ENCODE measurements at places on chromosomes 7 and 10.

DNA sequence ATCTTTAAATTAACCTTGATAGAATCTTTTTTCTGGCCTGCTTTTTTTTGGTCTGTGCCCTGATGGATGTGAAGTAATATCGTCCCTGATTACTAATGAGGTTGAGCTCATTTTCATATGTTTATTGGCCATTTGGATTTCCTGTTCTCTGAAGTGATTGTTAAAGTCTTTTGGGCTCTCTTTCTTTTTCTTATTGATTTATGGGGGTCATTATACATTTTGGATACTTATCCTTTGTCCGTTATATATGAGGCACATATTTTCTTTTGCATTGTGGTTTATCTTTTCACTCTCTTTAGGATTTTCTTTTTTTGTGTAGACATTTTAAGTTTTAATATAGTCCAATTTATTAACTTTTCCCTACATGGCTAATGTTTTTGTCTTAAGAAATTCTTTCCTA lies 12.6 kb downstream of the SLK start:
- no peak for DNase-seq

- no peak for DNase-seq
Observed at GRCh38 chr7:31137234-31137633, 85.1 kb downstream of the ADCYAP1R1 start.

DNA sequence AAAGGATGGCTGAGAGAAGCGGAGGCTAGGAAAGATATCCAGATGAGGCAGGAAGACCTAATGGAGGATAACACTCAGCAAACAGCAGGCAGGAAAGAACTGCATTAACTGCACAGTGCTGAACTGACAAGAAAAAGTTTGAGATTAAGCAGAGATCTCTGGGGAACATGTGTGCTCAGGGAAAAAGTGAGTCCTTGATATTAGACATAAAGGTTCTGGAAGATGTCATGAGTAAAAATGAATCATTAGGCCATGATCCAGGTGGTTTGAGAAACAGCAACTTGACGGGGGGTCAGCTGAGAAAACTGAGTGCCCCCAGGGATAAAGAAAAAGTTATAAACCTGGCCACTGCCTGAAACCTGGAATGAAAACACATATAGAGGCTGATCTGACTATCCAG lies 27.3 kb upstream of the ANK3 start:
- no peak for DNase-seq

GRCh38 chr10:68625316-68625921 lies 65.3 kb downstream of the TET1 start:
- DNase-seq: no peak

DNA sequence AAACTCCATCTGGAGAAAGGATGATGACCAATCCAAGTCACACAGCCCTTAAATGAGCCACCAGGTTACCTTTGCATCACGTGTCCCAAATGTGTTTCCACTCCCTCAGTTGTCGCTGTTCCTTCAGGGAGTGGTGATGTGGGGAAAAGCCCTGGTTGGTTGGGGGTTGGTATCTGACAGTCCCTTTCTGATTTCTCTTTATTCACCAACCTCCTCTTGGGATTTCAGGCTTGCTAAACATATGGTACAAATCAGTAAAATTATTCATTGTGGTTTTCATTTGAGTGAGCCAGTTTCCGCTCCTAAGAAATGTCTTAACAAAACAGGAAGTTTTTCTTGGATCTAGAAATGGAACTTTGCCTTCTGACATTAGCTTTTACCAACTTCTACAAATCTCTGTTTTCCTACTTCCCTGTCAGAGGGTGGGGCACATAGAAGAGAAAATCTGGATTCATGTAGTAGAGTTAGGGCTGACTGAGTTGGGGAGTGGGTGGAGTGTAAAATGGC lies 40.0 kb upstream of the KMT2E start:
- DNase-seq: no peak

DNA sequence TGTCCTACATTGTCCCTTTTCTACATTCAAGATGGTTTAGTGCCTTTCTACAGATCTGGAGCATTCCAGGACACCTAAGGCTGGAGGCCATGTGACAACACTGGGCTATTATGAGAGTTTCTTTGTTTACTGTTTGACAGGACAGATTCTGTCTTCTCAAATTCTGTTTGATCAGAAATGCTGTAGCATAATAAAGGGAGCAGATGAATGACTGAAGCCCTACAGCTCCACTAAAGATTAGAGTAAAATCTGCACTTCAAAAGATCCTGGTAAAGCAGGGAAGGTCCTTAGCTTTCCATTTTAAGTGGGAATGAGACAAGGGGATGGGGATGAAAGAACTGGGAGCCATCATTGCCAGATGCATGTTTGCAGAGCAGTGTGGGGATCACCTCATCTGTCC lies 38.4 kb downstream of the TMEM229A start:
- no peak for DNase-seq

DNA sequence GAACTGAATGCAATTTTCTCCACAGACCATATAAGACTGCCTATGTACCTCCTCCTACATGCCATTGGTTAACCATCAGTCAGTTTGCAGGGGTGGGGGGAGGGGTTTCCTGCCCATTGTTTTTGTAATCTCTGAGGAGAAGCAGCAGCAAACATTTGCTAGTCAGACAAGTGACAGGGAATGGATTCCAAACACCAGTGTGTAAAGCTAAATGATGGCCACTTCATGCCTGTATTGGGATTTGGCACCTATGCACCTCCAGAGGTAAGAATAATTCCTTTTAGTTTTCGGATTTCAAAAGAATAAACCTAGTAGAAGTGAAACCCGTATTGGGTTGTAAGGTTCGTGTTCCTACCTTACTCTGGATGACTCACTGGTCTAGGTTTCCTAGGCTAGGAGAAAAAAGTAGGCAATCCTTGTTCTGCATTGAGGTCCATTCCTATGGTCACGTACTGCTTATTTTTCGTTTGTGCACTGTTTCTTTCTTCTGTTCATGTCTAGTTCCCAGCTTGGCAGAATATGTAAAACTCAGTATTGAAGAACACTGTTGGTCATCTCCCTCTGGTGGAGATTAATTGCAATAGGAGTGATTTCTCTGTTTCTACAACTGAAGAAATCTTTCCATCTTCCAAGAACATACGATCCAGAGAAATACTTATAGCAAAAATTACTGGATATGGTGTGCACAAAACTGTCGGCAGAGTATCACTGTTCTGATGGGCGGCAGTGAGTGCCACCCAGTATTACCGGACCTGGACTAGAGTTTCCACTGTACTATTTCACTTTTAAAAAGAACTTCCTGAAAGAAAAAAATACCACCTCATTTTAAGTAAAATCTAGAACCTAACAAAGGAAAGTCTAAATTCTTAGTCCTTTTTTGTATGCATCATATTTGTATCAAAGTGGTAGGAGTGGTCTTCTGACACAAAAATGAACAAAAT lies at the start of gene AKR1C3:
Gene AKR1C3 (plus strand): TSS at position 150 of the 941 bp plus-strand sequence. CDS start 31 bp downstream, at position 181.
- DNase-seq: no peak

All from femur (tissue), 1 donor.